Left lung (tissue), 14 donors: ENCODE measurements at places on chromosomes 11 and 22.

- H3K27me3 ChIP-seq, result no peaks in the 10 kb centered on the region
- no peak overlapping the region for H3K4me3 ChIP-seq
- DNase-seq, result peak; percentile 72
- H3K27ac ChIP-seq, result peak overlapping the region; percentile 30
- H3K36me3 ChIP-seq, result no peaks in the 10 kb centered on the region
Measured at GRCh38 chr11:57294225-57295131, 30.3 kb downstream of the TNKS1BP1 start.

DNA sequence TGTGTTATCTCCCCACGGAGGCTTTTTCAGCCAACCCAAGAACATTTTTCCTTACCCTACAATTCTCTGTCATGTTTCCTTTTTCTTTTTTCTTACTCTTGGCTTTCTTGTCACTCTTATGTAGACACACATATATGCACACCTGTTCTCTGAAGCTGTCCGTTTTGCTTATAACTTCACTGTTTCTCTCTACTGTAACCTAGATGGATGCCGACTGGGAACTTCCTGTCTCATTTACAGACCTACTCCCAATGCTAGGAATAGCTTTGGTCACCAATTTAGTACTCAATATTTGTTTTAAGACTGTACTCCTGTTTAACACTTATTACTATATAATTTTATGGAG is 9.9 kb upstream of the CASP12 start:
- H3K27ac ChIP-seq, result no peak overlapping the region
- H3K4me1 ChIP-seq, result no peaks in the 10 kb centered on the region
- H3K36me3 ChIP-seq, result no peaks in the 10 kb centered on the region

DNA sequence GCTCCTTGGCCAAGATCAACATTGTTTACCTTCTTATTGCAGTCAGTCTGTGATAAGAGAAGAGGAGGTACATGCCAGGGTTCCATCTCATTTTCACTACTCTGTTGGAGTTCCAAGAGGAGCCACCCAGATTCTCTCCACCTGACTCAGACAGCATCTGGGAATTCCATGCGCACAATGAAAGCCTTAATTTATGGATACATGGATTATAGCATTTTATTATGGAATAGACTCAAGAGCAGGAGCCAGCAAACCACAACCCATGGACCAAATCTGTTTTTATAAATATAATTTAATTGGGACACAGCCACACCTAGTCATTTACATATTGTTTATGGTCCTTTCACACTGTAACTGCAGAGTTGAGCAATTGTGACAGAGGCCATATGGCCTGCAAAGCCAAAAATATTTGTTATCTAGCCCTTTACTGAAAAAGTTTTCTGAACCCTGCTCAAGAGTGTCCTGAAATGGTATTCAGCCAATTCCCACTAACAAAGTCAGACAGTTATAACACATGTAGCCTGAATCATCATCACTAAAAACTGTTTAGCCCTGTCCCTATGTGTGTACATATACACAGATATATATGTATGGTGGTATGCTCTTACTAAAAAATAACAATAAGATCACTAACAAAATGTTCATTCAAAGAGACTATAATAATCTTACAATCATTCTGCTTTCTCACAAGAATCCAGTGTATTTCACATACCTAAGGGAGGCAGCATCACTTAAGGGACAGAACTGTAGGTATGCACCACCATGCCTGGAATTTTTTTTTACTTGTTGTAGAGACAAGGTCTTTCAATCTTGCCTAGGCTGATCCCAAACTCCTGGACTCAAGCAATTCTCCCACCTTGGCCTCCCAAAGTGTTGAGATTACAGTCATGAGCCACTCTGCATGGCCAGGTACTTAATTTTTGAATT is 104.5 kb upstream of the TEAD1 start:
- no peak overlapping the region for H3K4me3 ChIP-seq
- H3K27me3 ChIP-seq, result no peaks in the 10 kb centered on the region
- no peaks in the 10 kb centered on the region for H3K4me1 ChIP-seq
- DNase-seq, result no peak
- no peak overlapping the region for H3K27ac ChIP-seq

DNA sequence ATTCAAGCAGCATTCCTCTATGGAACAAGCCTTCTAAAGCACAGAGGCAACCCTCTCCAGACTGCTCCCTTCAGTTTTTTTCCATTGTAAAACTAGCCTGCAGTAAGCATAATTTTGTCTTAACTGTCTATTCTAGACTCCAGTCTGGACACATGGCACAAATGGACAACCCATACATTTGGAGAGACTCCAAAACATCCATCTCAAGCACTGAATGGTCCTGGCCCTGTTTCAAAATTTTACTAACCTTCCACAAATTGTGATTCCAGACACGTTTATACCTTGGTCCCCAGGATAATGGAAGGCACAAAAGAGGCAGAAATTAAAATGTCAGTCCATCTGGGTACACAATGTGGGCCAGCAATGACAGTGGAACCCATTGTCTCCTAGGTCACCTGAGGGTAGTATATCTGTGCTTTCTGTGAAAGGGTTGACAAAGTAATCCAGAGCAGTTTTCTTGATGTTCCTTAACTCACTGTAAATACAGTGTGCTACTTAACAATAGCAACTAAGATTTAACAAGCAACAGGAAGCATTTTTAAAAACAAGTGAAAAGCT is 16.2 kb upstream of the SESN3 start:
- no peak overlapping the region for H3K4me3 ChIP-seq
- H3K36me3 ChIP-seq, result no peaks in the 10 kb centered on the region
- H3K27ac ChIP-seq, result no peak overlapping the region
